ENCODE measurements at places on chromosomes 3 and 15. TPM values are rescaled to one million over a fixed set of nuclear protein-coding genes. Genes with fewer than 3 reads are reported as not detected.

- no peaks in the 10 kb centered on the region for H3K36me3 ChIP-seq
- no peak overlapping the region for H3K27ac ChIP-seq
- peaks cover 48% of the 10 kb centered on the region for H3K4me1 ChIP-seq
- H3K27me3 ChIP-seq, result peaks cover 33% of the 10 kb centered on the region
- no peak overlapping the region for H3K4me3 ChIP-seq
Observed at GRCh38 chr3:186471771-186472170, 72.4 kb downstream of the CRYGS start.

DNA sequence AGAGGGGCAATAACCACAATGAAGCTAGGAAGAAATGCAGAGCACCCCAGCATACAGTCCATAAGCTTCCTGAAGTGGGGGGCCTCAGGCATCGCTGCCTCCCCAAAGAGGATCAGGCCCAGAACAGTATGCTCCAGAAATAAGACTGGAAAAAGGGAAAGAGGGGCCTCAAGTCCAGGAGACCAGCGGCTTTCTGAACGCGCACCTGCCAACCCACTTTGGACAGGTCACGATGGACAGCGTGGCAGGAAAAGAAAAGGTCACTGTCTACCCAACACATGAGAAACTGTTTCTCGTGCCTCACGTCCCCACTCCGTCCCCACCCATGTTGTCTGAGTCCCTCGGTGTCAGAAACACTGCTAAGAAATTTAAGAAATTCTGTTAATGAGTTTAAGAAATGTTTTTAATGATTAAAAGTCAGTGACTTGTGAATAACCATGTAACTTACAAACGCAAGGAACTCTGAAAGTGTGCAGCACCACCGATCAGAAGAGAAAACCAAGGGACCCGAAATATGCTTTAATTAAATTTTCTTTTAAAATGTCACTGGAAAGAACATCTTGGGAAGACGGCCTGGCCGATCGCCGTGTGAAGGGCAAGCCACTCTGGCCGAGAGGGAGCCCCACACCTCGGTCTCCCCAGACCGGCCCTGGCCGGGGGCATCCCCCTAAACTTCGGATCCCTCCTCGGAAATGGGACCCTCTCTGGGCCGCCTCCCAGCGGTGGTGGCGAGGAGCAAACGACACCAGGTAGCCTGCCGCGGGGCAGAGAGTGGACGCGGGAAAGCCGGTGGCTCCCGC lies 1.7 kb upstream of the PPARG start:
- H3K36me3 ChIP-seq, result no peaks in the 10 kb centered on the region
- H3K4me3 ChIP-seq, result peak overlapping the region; percentile 69
- H3K27me3 ChIP-seq, result peaks cover 74% of the 10 kb centered on the region

- H3K36me3 ChIP-seq, result no peaks in the 10 kb centered on the region
- H3K4me3 ChIP-seq, result no peak overlapping the region
- DNase-seq, result peak; percentile 57
- no peak overlapping the region for H3K27ac ChIP-seq
Observed at GRCh38 chr3:190865828-190866227, 3.3 kb upstream of the GMNC start.

The C2CD4A gene
- not detected for total RNA-seq

The GJD2 gene
- total RNA-seq, result not detected

The CYP1A2 gene
- not detected for total RNA-seq

Measured in endodermal cell (in vitro differentiated cells).